Ammon's horn (tissue), 1 donor: ENCODE measurements at places on chromosomes 1 and 21.

GRCh38 chr1:17167041-17167785 is 37.7 kb upstream of the PADI1 start:
- DNase-seq = no peak

GRCh38 chr1:31583082-31583994 is 7.0 kb downstream of the TINAGL1 start:
- no peak for DNase-seq

DNA sequence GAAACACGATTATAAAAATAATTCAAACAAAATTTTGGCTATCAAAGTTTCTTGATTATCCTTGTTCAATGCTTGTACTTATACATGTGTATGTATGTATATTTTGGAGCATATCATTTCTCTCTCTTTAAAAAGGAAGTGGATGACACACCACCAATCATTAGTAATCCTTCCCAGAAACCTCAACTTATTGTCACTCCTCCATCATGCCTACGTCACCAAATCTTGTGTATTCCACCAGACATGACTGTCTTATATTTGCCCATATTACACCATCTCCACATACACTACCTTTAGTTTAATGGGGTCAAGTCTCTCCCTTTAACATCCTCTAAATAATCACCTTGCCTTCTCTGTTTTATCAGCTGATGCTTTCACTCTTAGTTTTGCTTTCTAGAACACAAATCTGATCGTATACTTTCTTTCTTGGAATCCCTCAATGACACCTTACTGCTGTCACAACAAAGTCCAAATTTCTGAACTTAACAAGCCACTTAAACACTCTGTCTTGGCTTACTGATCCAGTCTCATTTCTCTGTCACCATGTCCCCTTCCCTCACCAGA is 124.0 kb downstream of the BRINP3 start:
- no peak for DNase-seq

DNA sequence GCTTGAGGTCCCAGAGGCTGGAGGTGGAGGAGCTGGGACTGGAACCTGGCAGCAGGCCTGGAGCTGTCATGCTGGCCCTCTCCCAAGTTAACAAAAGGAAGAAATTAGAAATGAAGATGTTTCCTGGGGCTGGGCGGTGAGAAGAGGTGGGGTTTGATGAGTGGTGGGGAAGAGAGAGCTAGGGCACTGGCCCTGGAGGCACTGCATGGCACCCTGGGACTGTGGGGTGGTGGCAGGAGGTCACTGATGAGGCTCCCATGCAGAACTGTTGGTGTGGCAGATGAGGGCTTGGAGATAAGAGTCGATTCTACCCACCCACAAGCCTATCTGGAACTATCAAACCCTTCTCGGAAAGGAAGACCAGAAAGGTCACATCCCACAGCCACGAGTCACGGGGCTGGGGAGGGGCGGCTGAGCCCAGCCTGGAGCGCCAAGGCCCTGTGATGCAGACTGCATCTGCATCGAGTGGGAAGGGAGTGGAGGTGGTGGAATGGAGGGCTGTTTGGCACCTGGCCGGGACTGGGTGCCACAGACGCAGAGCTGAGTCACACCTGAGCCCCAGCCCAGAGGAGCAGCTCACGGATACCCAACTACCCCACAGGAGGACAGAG is 29.4 kb downstream of the MRPL37 start:
- no peak for DNase-seq

GRCh38 chr1:102365071-102365470 is 368.3 kb upstream of the OLFM3 start:
- DNase-seq = peak; percentile 30

DNA sequence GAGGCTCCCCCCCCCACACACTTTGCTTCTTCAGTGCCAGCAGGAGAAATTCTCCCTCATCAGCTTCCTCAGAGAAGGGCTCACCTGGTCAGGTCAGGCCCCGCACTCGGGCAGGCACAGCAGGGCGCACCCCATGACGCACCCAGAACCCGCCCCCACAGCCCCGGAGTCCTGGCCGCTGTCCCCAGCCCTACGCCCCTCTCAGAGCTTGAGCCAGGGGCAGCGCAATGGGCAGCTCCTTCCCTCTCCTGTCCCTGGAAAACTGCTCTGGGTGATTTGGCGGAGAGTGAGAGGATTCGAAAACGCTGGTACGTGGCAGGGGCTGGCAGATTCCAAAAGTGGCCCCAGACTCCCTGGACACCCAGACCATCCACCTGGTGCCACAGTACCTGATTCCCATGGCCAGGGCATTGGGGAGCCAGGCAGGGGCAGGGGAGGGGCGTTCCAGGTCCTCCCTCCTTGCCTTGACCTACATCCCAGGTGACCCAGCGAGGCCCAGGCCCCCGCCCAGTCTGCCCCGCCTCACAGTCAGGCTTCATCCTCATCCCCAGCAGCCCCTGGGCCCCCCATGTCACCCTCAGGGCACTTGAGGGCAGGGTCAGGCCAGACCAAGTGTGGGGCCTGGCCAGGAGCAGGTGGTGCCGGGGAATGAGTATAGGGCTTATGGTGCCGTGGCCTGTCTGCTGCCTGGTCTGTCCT is 23.7 kb downstream of the RRP1 start:
- no peak for DNase-seq

GRCh38 chr1:196056966-196057365 is 551.3 kb downstream of the KCNT2 start:
- DNase-seq = no peak

DNA sequence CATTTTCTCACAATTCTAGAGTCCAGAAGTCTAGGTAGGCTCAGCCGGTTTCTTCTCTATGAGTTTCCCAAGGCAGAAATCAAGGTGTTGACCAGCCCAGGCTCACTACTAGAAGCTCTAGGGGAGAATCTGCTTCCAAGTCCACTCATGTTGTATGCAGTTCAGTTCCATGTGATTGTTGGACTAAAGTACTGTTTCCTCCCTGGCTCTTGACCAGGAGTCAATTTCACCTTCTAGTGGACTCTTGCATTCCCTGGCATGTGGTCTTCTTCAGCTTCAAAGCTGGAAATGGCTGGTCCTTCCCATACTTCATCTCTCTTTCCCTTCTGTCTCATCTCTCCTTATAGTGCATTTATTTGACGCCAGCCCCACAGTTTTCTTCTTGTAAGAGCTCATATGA is 153.4 kb downstream of the KCNT2 start:
- DNase-seq = no peak

- DNase-seq = no peak
Measured at GRCh38 chr1:109256085-109256484, 6.7 kb downstream of the CELSR2 start.

DNA sequence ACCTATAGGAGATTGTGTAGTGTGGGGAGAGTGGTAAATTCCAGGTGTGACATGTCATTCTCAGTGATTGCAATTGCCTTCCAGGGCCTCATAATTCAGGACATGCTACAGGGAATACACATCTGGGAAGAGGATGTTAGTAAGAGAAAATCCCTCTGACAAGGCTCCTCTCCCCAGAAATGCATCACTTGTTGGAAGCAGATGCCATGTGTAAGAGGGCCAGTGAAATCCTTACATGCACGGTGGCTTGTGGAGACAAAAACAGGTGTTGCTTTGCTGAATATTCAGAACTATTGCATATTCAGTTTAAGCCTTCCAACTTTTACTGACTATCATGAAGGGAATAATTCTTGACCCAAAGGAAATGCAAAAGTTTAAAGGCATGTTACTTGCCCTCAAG is 503.4 kb downstream of the NEGR1 start:
- no peak for DNase-seq

DNA sequence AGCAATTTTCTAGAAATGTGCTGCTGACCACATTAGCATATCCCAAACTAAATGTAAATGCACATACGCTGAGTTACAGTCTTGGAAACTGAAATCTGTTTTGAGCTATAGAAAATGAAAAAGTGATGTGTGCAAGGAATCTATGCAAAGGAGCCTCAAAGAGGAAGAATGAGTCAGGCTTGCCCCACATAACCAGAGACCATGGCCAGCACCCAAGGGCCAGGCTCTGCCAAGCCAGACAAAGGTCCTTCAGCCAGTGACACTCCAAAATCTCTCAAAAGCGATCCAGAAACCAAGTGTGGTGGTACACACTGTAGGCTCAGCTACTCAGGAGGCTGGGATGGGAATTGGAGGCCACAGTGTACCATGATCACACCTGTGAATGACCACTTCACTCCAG is 195.2 kb downstream of the TOMM20 start:
- no peak for DNase-seq

- no peak for DNase-seq
Measured at GRCh38 chr1:219120624-219121544, 52.8 kb upstream of the LYPLAL1 start.

DNA sequence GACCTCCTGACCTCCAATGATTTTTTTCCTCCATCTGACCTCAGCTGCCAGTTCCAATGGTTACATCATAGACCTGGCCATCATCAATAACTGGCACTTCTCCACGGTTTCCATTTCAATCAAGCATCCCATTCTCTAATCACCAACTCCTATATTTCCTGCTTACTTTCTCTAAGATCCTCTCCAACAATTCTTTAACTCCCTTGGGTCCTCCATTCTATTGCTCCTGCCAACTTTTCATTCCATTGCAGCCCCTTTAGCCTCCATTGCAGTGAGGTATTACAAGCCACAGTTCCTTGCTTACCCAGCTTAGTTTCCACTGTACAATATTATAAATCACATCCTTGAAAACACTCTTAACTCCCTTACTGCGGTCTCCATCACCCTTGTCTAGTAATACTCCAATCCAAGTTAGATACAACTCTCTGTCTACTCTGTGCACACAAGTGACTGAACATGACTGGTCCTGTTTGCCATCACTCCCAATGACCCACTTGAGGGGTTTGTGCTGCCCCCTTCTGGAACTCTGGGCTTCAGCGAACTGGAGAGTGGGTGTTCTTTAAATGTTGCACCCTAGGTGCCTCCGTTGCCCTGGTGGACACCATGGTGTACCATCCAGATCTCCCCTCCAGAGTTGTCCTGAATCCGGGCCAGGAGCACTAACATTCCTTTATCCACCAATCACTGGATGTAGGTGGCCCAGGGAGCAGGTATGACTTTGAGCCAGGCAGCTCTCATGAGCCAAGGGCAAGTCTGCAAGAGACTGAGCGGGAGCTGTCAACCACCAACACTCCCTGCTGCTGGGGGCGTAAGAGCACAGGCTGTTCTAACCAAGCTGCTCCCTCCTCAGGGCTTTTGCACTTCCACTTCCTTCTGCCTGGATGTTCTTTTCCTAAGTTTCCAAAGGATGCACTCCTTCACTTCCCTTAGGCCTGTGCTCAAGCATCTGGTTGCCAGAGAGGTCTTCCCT is 3.7 kb upstream of the FNDC7 start:
- no peak for DNase-seq

GRCh38 chr1:76510672-76511557 is 356.4 kb upstream of the ST6GALNAC5 start:
- no peak for DNase-seq

- no peak for DNase-seq
Measured at GRCh38 chr21:36430841-36431240, 45.6 kb downstream of the CHAF1B start.

- peak; percentile 62 for DNase-seq
Measured at GRCh38 chr1:160629286-160630210, 17.3 kb downstream of the SLAMF1 start.

GRCh38 chr1:231636157-231636556 is 9.6 kb downstream of the DISC1 start:
- peak; percentile 84 for DNase-seq
